GM12878 (cell line): ENCODE measurements at places on chromosomes 7 and 10. TPM values are rescaled to one million over a fixed set of nuclear protein-coding genes. Genes with fewer than 3 reads are reported as not detected.

The BMPER gene
- polyA plus RNA-seq: not detected in 2 replicates

The TMEM184A gene
- polyA plus RNA-seq: not detected in 2 replicates

The NXPH1 gene
- polyA plus RNA-seq: not detected in 2 replicates

The EGFR gene
- polyA plus RNA-seq: not detected in 2 replicates

The WNT8B gene
- not detected in 2 replicates for polyA plus RNA-seq

The NEUROD6 gene
- not detected in 2 replicates for polyA plus RNA-seq

The FFAR4 gene
- polyA plus RNA-seq: not detected in 2 replicates

The CHST3 gene
- 0.03 and 0.04 TPM in 2 replicates for polyA plus RNA-seq

The LLCFC1 gene
- not detected in 2 replicates for polyA plus RNA-seq

The GHRHR gene
- polyA plus RNA-seq: not detected in 2 replicates

The PRPS1L1 gene
- not detected in 2 replicates for polyA plus RNA-seq

The ZNF655 gene
- polyA plus RNA-seq: 46.8 and 52.1 TPM in 2 replicates

The ZNRF2 gene
- polyA plus RNA-seq: 1.3 and 1.6 TPM in 2 replicates

The SEMA3C gene
- polyA plus RNA-seq: 0.08 and 0.15 TPM in 2 replicates

The NUTM2E gene
- polyA plus RNA-seq: 0.05 and 0.07 TPM in 2 replicates

The KEL gene
- polyA plus RNA-seq: 0.80 TPM in 1 of 2 replicates, not detected in the other

The DNAJC1 gene
- polyA plus RNA-seq: 30.2 and 39.3 TPM in 2 replicates
